ENCODE measurements at places on chromosomes 12 and 14. TPM values are rescaled to one million over a fixed set of nuclear protein-coding genes. Genes with fewer than 3 reads are reported as not detected.
A peak's percentile ranks its signal among the peaks of the same experiment; 100 is the strongest.

DNA sequence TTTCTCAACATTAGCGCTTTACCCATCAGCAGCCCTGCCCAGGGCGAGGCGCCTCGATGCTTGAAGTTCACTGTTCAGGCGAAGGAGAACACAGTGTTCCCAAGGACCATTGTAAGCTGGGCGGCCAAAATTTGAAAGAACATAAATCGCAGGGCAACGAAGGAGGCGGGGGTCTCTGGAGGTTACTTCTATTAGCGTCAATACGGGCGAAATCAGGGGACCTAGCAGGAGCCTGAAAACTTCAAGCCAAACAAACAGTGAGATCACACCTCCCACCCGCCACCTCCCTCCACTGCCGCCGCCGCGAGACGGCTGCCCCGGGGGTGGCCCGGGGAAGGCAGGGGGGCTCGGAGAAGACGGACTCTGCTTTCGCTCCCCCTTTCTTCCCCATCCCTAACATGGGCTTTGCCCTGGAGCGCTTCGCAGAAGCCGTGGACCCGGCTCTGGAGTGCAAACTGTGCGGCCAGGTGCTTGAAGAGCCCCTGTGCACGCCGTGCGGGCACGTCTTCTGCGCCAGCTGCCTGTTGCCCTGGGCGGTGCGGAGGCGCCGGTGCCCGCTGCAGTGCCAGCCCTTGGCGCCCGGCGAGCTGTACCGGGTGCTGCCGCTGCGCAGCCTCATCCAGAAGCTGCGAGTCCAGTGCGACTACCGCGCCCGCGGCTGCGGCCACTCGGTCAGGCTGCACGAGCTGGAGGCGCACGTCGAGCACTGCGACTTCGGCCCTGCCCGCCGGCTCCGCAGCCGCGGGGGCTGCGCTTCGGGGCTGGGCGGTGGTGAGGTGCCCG, at the start of gene PDZRN4:
PDZRN4 (plus strand) TSS at position 263 of the 783 bp plus-strand sequence.
- peak; percentile 73 for DNase-seq

DNA sequence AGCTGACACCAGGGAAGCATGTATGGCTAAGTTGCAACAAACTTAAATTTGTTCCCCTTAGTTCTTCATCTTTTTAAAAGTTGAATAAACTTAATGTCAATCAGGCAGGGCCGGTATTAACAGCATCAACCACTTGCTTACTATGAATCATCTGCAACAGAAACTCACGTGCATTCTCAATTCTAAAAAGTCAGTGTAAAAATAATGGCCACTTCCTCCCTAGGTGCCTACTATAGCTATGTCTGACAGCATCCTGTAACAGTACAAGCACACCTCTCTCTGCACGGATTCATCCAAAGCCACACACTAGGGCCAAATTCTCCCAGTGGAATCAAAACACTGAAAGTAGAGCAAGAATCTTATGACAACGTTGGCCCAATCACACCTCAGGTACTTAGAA, 48.6 kb downstream of the PPP1R36 start:
- DNase-seq = no peak

DNA sequence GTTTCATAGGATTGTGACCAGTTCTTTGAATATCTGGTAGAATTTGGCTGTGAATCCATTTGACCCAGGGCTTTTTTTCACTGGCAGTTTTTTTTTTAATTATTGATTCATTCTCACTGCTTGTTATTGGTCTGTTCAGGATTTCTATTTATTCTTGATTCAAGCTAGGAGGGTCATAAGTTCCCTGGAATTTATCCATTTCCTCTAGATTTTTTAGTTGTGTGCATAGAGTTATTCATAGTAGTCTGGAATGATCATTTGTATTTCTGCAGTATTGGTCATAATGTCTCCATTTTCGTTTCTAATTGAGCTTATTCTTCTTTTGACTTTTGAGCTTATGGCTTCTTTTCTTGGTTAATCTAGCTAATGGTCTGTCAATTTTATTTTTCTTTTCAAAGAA, 291.6 kb downstream of the AKAP6 start:
- DNase-seq = no peak

- no peak for DNase-seq
Observed at GRCh38 chr14:68995731-68996130, 16.6 kb upstream of the ACTN1 start.

- peak; percentile 25 for DNase-seq
Observed at GRCh38 chr12:87953256-87953860, 75.8 kb downstream of the C12orf50 start.

DNA sequence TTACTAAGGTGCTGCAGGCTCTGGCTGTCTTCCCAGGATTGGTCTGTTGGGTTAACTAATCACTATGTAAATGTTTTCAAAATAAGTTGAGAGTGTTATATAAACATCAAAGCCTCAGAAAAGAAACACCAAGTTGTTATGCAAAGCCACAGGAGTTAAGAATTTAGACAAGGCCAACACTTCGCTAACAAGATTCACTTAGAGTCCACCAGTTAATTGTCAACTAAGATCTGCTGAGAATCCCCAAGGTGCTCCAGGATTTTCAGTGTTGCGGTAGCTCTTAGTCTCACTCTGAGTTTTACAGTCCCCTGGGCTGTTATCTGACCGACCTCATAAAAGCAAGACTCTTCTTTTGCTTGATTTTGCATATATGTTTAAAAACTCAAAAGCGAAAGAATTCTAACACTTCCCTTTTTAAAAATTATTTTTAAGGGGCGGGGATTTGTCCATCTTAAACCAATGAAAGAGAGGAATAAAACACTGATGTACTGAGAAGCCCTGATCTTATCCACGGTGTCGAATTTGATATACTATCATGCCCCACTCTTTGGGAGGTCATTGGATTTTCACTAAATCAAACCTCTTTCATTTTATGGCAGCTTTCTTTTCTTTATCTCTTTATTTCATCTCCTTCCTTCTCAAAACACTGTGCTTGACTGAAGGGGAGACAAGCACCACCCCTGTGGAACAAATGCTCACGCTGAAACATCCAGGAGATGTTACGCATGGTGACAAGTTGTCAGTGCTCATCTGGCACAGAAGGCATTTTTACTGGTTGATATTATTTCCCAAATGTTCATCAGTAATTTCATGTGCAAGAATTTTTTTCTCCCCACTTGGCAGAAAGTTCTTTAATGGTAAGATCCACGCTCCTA, 7.0 kb downstream of the NIN start:
- no peak for DNase-seq

C2CD5 gene
- 42.7 TPM for total RNA-seq

PMEL gene
- 8.9 TPM for total RNA-seq

DUSP6 gene
- total RNA-seq = 17.2 TPM
